ENCODE measurements at places on chromosomes 12 and 14.

- H3K27me3 ChIP-seq, result no peaks in the 10 kb centered on the region
- DNase-seq, result no peak
- no peak overlapping the region for H3K27ac ChIP-seq
- no peak overlapping the region for H3K4me3 ChIP-seq
- peaks cover 7% of the 10 kb centered on the region for H3K36me3 ChIP-seq
Observed at GRCh38 chr12:100127766-100128511, 14.7 kb downstream of the BLTP3B start.

GRCh38 chr12:67433385-67434175, 164.4 kb downstream of the CAND1 start:
- H3K27ac ChIP-seq, result no peak overlapping the region
- no peak for DNase-seq
- H3K4me3 ChIP-seq, result no peak overlapping the region
- no peaks in the 10 kb centered on the region for H3K36me3 ChIP-seq
- H3K27me3 ChIP-seq, result no peaks in the 10 kb centered on the region

DNA sequence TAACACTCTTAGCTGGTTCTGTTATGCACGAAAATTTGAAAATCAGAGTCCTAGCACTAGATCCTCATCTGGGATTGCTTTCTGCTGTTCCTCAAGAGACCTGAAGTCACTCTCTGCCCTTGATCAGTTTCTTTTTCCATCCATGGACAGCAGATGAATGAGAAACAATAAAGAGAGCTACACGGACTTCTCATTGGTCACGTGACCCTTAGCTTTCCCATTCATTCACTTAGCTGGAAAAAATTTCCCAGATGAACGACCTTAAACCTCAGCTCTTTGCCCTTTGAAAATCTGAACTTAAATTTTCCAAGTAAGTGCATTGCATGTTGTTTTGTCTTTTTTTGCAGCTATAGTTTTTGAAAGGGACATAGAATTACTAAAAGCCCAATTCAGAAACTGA, 27.2 kb upstream of the RGS6 start:
- no peaks in the 10 kb centered on the region for H3K36me3 ChIP-seq
- no peak overlapping the region for H3K27ac ChIP-seq
- peaks cover 31% of the 10 kb centered on the region for H3K27me3 ChIP-seq
- H3K4me3 ChIP-seq, result no peak overlapping the region
- DNase-seq, result no peak

DNA sequence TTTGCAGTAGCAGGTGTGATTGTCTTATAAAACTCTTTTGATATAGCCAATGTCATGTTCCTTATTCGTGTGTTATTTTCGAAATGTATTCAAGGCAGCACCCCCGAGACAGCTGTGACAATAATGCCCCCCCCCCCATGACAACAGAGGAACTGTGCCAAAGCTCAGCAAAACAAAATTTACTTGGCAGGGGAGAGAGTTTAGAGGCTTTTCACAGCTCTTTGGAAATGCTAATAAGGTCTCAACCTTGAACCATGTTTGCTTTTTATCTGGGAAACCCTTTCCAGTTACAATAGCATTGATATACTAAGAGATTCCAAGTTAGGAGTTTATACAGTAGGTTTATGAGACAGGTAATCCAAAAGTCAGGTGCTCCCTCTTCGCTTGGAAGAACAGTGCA, 56.4 kb upstream of the USP44 start:
- H3K27ac ChIP-seq, result no peak overlapping the region
- DNase-seq, result no peak
- no peaks in the 10 kb centered on the region for H3K36me3 ChIP-seq
- no peaks in the 10 kb centered on the region for H3K4me1 ChIP-seq
- H3K4me3 ChIP-seq, result no peak overlapping the region

GRCh38 chr14:78758333-78758732, 588.2 kb downstream of the NRXN3 start:
- no peaks in the 10 kb centered on the region for H3K4me1 ChIP-seq
- H3K27me3 ChIP-seq, result peaks cover 3% of the 10 kb centered on the region
- H3K27ac ChIP-seq, result no peak overlapping the region
- no peak for DNase-seq

- peaks cover 12% of the 10 kb centered on the region for H3K4me1 ChIP-seq
- no peaks in the 10 kb centered on the region for H3K27me3 ChIP-seq
- peaks cover 22% of the 10 kb centered on the region for H3K36me3 ChIP-seq
- no peak overlapping the region for H3K27ac ChIP-seq
- DNase-seq, result no peak
Observed at GRCh38 chr14:55043528-55043927, 7.9 kb upstream of the MAPK1IP1L start.

DNA sequence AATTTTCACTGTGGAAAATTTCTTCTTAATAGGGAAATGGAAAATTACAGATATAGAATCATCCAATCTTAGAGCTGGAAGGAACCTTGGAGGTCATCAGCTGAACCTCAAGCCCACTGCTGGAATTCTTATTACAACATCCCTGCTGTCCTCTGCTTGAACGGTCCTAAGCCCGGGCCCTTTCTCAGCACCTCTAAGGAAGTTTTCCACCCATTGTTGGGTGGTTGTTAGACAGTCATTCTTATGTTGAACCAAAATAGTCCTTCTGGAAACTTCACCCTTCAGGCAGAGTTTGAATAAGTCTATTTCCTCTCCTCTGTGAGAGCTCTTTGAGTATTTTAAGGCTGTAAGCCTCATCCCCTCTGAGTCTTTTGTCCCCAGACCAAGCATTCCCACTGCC, 70.7 kb downstream of the ZFP36L1 start:
- DNase-seq, result no peak
- peaks cover 6% of the 10 kb centered on the region for H3K36me3 ChIP-seq
- no peak overlapping the region for H3K4me3 ChIP-seq

GRCh38 chr14:80315681-80316080, 104.4 kb upstream of the DIO2 start:
- no peak overlapping the region for H3K27ac ChIP-seq
- H3K4me3 ChIP-seq, result no peak overlapping the region
- H3K27me3 ChIP-seq, result no peaks in the 10 kb centered on the region
- DNase-seq, result no peak
- no peaks in the 10 kb centered on the region for H3K36me3 ChIP-seq

GRCh38 chr14:28121512-28122297, 644.9 kb upstream of the FOXG1 start:
- DNase-seq, result no peak
- H3K27me3 ChIP-seq, result no peaks in the 10 kb centered on the region
- no peak overlapping the region for H3K4me3 ChIP-seq
- H3K36me3 ChIP-seq, result no peaks in the 10 kb centered on the region

DNA sequence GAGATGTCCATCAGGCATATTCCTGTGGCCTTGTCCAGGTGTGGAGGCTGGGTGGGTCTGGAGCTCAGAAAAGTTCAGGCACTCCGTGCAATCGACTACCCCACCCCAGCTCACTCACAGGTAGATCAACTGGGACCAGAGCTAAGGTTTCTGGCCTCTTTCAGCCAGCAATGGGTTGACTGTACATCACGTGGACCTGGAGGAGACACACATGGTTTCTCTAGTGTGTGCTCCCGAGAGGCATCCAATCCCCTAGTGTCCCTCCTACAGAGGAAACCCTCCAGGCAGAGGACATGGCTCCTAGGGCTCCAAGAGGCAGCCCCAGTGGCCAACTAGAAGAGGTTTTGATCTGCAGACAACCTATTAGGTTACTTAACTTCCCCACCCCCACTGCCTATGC, 119.5 kb upstream of the RGS6 start:
- no peaks in the 10 kb centered on the region for H3K4me1 ChIP-seq
- no peak overlapping the region for H3K4me3 ChIP-seq
- H3K27ac ChIP-seq, result no peak overlapping the region

DNA sequence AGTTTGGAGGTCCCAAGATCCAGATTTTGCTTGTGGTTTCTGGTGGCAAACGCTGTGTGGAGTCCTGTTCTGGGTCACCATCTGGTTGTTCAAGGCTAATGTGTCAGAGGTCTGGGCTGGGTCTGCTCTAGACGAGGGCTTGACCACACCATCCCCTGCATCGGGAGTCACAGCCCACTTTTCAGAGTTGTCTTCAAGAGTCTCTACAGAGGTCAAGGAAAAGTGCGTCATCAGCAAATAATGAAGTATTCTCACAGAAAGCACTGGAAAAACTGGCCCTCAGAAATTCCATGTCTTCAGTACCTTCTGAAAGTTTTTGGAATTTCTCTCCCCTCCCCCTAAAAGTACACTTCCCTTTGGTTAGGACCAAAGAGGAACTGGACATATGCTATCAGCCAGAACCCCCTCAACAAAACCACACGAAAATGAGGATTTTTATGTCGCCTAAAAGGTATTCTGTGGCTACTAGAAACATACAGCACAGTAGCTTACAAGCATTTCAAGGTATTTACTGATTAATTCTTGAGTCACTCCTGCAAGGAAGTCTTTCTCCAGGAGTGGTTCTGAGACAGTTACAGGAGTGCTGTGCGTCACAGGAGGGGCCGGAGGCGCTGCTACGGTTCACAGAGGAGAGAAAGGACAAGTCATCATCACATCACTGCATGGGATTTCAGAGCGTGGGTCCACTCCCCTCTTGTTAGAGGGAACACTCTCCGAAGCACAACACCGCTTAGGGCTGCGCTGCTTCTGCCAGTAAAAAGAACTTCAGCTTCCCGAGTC, 35.4 kb downstream of the RAD52 start:
- peaks cover 64% of the 10 kb centered on the region for H3K36me3 ChIP-seq
- H3K27me3 ChIP-seq, result no peaks in the 10 kb centered on the region
- H3K4me3 ChIP-seq, result no peak overlapping the region
